ENCODE measurements at places on chromosomes 2 and 18.

GRCh38 chr2:222796413-222797103, 64.3 kb upstream of the ACSL3 start:
- no peak for DNase-seq

DNA sequence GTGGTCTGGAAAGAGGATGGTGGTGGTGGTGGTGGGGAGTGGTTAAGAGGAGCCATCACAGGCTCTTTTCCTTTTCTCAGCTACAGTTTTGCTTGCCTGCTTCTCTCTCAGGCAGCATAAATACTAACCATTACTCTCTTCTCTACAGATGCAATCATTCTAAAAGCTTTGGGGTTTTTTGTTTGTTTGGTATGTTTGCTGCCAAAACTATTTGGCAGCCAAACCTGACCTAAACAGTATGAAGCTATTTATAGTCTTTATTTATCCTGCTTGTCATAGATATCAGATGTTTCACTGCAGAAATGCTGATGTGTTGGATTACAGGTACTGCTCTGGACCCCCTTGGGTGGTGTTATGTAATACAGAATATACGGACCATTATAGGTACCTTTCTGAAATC, 15.3 kb downstream of the SIX3 start:
- DNase-seq, result no peak

- DNase-seq, result peak; percentile 28
Observed at GRCh38 chr2:241217320-241218031, 29.0 kb downstream of the ANO7 start.

- DNase-seq, result no peak
Observed at GRCh38 chr2:80670763-80671162, 366.2 kb upstream of the LRRTM1 start.

GRCh38 chr2:234537929-234538328, 41.0 kb upstream of the ARL4C start:
- no peak for DNase-seq

DNA sequence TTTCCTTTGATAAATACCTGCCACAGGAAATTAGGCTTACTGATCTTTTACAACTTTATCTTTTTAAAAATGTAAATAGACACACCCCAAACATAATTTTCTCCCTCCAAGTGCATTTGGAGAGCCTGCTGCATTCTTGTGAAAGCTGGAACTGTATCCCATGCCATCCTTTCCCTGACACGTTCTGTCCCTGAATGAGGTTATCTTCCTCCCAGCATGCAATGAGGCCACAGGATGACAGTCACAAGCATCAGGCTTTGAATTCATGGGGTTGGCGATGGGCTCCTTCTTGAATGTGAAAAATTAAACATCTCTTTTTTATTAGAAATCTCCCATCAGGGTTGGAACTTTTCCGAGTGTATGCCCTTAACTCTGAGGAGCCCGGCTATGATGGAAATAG, 77.8 kb downstream of the CTAGE1 start:
- no peak for DNase-seq

DNA sequence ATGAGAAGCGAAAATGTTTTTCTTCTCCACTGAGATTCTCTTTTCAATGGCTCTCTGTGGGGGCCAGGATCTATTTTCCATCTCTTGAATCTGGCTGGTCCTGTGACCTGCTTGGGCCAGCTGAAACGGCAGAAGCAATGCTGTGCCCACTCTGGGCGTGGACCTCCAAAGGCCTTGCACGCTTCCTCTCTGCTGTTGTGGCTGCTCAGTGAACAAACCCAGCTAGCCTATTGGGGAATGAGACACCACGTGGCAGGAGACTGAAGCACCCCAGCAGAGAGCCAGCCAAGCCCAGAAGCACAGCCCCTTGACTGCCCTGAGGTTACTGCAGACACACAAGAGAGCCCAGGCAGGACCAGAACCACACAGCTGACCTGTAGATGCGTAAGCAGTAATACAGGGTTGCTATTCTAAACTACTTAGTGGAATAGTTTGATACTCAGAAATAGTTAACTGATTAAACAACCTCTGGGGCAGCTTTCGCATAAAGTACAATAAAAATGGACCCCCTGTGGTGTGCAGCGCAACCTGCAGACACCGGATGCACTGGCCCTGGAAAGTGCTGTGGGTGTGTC, 221.7 kb upstream of the SH3BP4 start:
- no peak for DNase-seq

DNA sequence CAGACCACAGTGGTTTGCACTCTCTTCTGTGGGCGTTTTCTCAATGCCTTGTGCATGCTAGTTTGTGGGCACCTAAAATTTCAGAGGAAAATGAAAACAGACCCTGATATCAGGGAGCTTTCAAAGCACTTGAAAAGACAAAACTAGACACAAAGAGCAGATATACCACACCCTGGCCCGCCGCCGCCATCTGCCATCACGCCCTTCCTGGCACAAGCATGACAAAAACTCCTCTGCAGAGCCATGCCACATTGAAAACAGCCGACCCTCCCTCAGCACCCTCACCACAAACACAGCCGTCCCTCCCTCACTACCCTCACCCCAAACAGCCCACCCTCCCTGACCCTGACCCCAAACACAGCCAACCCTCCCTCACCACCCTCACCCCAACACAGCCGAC, 84.8 kb upstream of the RAB6C start:
- no peak for DNase-seq

GRCh38 chr2:120238728-120239487, 13.7 kb upstream of the RALB start:
- no peak for DNase-seq

GRCh38 chr2:171864357-171864985, 29.6 kb downstream of the SLC25A12 start:
- DNase-seq, result no peak

- DNase-seq, result no peak
Observed at GRCh38 chr18:49061239-49061990, 110.7 kb upstream of the SMAD7 start.

GRCh38 chr2:195670191-195670590, 13.2 kb downstream of the SLC39A10 start:
- DNase-seq, result no peak

DNA sequence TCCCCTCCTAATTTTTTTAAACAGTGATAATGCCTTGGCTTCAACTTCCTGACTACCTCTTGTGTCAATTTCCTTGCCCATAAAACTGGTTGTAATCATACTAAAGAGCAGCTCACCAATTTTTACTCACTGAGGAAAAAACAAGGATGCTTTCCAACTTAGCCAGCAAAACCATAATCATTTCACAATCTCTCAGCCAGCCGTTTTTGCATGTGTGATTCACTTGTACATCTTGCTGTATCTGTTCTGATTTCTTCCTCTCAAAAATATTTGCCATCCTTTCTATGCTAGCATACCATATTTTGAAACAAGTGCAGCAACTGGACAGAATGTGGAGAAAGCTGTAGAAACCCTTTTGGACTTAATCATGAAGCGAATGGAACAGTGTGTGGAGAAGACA, 60.7 kb downstream of the RAB27B start:
- DNase-seq, result no peak

- no peak for DNase-seq
Observed at GRCh38 chr2:54581326-54582039, 125.4 kb downstream of the SPTBN1 start.

- DNase-seq, result no peak
Observed at GRCh38 chr18:62832282-62832681, 116.9 kb downstream of the PHLPP1 start.

- DNase-seq, result no peak
Observed at GRCh38 chr2:113940891-113941290, 51.0 kb downstream of the ACTR3 start.

GRCh38 chr2:46411245-46411641, 68.1 kb upstream of the TMEM247 start:
- no peak for DNase-seq

DNA sequence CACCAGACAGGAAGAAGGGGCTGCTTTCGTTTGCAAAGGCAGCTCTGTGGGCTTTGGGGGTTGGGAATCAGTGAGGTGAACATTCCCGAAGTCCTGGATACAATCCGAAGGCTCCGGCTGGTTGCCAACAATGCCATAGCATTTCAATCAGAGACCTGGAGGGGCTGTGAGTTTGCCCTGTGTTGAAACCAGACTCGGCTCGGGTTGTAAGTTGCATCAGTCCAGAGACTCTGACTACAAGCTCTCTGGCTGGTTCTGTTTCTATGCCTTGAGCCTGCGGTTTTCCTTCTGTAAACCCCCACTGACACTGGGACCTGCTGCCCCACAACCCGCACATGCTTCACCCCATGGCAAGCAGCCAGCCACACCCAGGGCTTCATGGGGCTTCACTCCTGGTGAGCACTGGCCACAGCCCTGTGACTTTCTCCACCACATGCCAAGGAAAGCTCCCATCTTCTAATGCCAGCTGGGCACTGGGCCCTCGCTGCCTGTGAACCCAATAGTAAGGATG, 85.7 kb upstream of the ODC1 start:
- DNase-seq, result no peak

GRCh38 chr18:21632393-21632792, 20.3 kb downstream of the SNRPD1 start:
- no peak for DNase-seq

- no peak for DNase-seq
Observed at GRCh38 chr2:193847130-193847529, 1652.4 kb upstream of the TMEFF2 start.

DNA sequence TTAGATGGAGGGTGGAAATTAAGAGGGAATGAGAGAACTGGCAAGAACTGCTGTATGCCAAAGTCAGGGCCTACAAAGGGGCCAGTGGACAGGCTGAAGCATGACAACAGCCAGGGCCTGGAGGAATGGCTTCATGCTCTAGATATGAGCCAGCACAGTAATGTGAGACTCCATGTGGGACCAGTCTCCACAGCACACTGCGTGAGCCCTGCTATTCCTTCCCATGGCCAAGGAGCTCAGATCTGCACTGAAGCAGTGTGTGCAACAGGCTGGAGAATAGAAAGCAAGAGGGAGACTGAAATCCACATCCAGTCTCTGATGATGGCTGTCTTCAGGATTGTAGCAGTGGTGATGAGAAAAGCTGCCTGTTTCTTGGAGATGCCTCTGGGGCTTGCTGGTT, 162.8 kb downstream of the TPGS2 start:
- DNase-seq, result no peak

DNA sequence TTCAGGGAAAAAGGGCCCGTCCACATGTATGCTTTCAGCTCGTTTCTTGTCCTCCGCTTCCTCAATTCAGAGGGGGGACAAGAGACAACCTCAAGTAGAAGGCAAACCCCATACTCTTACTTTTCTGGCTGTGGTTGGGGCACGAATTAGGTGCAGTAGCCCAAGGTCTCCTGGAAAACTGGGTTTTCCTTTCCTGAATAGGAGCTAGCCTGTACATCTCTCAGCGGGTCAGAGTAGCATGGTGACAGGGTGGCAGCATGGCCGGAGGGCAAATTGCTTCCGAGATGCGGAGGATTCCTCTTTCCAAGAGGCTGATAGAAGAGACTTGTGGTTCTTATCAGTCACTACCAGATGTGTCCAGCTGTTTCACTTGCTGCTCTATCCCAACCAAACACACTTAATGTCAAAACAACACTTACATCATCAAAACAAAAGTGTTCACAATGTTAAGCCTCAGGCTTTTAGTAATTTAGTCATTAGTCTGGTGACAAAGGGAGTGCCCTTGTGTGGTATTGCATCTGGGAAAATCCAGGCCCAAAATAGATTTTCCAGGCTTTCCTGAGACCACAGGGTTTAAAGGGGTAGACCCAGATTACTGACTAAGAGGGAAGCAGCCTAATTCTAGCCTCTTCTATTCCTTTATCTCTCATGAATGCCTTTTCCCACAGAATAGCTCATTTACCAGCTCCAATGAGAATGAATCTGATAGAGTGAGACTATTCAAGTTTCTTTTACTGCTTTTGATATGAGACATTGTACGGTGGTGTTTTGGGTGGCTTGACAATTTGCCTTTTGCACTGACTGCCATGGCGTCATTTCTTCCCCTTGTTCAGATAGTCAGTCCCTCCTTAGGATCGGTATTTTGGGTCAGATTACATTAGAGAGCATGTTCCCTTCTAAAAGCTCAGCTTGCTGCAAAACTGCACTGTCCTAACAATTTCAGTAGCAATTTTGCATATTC, 162.0 kb downstream of the LTBP1 start:
- no peak for DNase-seq

DNA sequence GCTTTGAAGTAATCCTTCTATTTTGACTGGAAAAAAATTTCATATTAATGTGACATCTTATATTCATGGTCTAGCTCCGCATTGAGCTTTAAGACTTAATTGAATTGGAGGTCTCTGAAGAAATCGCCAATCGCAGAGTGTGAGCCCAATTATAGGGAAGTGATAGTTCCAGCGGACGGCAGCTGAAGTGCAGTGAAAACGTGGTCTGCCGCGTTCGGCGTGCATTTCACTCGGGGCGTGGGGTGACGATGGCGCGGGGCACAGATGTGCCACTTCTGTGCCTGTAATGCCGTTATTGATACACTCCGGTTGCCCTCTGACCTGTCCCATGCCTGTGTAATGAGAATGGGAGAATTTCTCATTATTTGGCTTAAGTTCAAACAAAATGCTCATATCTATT, 106.7 kb downstream of the TSHZ1 start:
- no peak for DNase-seq

- no peak for DNase-seq
Observed at GRCh38 chr2:158414538-158414937, 42.0 kb downstream of the CCDC148 start.

DNA sequence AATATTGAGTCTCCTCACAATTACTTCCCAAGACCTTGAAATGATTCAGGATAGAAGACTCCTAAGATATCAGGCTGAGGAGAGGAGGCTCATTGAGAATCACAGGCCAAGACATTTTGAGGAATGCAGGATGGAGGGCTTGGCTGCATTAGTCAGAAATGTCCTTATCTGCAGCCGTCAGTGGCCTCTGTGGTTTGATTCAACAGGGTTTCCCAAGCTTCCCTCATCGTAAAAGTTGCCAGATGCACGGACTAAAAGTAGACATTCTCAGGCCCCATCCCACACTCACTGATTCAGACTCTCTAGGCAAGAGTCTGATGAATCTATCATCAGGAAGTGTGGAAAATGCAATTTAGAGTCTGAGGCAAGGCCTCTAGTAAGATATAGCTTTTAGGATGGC, 34.0 kb upstream of the TMEM178A start:
- no peak for DNase-seq

DNA sequence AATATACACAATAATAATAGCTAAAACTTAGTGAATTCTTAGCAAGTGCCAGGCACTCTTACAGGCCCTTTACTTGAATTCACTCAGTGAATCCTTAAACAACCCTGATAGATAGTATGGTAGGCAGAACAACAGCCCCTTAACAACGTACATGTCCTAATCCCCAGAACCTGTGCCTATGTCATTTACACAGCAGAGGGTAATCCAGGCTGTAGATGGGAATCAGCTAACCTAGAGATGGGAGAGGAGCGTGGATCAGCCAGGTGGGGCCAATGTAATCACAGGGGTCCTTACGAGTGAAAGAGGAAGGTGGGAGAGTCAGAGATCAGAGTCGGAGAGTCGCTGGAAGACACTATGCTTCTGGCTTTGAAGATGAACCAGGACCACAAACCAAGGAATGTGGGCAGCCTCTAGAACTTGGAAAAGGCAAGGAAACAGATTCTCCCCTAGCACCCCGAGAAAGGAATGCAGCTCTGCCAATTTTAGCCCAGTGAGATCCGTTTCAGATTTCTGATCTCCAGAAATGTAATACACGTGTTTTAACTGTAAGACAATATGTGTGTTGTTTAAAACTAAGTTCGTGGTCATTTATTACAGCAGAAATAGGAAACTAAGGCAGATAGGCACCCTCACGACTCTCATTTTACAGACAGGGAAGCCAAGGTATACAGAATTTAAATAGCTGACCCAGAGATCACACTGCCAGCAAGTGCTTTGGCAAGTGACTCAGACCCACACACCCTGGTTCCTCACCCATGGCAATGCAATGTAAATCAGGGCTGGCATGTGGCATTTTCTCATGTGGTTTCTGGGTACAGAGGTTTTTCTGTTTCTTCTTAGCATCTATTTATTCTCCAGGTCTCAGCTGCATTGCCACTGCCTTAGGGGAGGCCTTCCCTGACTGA, 68.9 kb downstream of the DOCK10 start:
- no peak for DNase-seq

Measured in central memory CD4-positive, alpha-beta T cell (primary cell).